Sciatic nerve (tissue), 2 donors: ENCODE measurements at places on chromosomes 7 and 10. TPM values are rescaled to one million over a fixed set of nuclear protein-coding genes. Genes with fewer than 3 reads are reported as not detected.

The CPXM2 gene
- total RNA-seq: 81.6 TPM

DNA sequence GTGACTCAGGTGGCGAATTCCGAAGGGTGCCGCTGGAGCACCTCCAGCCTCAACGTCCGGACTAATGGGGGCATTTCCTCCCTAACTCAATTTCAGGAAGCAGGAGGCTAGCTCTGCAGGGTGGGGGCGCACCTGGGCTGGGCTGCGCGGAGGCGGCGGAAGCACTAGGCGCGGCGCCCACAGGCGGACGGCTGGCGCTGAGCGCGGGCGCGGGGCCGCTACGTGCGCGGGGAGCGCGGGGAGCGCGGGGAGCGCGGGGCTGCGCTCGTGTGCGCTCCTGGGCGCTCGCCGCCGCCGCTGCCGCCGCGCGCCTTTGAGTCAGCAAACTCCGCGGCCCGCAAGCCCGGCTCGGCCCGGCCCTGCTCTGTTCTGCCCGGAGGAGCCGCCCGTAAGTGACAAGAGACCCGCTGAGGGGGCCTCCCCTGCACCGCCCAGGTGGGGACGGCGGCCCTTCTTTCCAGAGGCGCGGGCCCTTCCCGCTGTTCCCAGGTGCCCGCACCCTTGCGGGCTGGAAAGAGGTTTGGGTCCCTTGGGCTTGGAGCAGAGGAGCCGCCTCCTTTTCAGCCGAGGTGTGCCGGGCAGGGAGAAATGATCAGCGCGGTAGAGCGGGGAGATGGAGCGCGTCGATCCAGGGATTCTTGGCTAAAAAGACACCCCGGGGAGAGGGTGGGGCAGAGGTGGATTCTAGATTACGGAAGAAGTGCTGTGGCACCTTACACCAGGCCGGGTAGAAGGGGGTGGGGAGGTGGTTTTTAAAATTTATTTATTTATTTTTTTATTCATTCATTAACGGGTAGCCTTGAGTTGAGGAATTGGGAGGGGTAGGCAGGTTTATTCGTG is at the start of gene SNX10:
SNX10 (plus strand) TSS at position 164 of the 840 bp plus-strand sequence. CDS start 54,581 bp downstream, outside the sequence.
- no peak for DNase-seq

DNA sequence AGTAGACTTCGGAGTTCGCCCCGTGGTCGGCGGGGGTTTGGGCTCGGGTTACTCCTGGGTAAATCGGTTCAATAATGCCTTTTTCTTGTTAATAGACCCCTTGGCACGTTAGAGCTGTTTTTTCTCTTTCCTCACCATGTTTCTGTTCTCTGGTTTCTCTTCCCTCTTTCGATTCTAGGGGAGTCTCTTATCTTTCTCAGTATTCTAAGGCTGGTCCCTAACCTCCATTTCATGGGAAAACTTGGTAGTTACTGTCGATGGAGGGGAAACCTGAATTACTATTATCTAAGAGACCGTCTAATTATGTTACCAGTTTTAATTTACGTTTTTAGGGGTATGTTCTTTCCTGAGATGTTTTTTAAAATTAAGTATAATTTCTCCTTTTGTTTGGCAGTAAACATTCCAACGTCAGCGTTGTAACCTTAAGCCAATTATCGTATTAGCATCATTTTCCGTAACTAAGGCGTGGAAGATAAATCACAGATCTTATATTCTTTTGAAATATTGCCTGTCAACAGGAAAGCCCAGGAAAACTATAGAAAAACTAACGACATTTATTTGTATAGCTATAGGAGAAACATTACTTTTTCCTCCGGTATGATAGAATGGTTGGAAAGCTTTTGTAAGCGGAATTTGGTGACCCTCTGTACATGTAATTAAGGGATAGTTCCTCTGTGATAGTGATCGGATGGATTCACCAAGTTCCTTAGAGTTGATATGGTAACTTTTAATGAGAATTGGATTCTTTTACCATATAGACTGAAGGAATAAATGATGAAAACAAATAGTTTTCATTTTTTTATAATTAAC is 847 bp downstream of the BTAF1 start:
- DNase-seq: no peak

DNA sequence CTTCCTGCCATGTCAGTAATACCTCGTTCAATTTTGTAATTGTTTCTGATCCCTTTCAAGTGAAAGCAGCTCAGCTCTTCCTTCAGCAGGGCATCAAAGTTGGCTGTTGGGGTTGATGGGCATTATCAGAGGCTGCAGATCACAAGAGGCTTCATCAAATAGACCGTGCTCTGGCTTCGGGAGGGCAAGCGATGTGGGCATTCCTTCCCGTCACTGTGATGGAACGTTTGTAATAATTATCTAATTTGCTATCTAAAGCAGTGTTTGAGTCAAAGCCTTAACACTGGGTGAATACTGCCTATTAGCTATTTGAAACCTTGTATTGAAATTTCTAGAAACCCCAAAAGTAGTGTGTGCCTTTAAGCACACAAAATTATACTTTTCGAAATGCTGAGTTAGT is 170.1 kb downstream of the OTUD1 start:
- DNase-seq: no peak

DNA sequence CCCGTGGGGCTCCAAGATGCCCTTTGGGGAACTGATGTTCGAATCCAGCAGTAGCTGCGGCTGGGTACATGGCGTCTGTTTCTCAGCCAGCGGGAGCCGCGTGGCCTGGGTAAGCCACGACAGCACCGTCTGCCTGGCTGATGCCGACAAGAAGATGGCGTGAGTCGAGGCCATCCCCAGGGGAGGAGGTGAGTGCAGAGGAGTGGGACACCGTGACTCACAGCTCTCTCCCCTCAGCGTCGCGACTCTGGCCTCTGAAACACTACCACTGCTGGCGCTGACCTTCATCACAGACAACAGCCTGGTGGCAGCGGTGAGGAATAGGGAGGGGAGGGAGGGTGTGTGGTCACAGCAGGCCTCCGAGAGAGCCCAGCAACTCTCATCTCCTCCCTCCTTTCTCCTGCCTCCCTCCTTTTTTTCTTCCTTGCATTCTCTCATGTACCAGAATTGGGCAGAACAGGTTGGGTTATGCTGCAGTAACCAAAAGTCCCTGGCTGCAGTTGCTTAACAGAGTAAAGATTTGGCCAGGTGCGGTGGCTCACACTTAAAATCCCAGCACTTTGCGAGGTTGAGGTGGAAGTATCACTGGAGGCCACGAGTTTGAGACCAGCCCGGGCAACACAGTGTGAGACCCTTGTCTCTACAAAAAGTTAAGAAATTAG is 16.5 kb downstream of the ARPC1B start:
- no peak for DNase-seq

DNA sequence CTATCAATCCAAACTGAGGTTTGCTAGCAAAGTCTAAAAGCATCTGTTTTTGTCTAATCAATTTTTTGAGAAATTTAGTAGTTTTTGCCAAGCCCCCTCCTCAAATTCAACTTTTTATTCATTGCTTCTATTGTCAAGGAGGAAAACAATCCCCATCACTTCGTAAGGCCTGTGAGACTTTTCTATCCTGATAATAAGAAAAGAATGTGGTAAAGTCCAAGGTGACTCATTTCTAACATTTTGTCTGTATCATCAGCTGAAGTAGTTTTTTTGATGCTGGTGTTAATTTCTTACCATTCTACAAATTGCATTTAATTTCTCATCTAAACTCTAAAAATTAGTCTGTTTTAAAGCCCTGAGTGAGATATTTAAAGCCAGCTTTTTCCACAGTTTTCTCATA is 11.7 kb downstream of the ANK3 start:
- no peak for DNase-seq

The VIPR2 gene
- total RNA-seq: 2.0 TPM

DNA sequence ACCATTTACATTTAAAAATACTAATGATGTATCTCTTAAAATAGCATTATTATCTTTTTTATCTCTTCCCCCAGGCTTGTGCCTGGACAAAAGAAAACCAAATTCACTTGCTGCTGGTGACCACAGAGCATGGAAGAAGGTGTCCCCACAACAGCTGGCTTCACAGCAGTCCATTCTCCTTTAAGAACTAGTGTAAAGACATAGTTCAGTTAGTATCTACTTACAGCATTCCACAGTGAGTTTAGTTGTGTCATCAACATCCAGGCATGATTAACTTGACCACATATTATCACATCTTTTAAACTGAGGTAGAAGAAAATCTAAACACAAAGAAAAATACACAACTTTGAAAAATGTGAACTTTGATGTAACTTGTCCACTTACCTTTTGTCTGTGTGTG is 55.0 kb downstream of the LRRC17 start:
- no peak for DNase-seq

- no peak for DNase-seq
These were observed 351.2 kb downstream of the LRMDA start for GRCh38 chr10:75782463-75783248.
